Stimulated activated CD8-positive, alpha-beta memory T cell treated with anti-CD3 and anti-CD28 coated beads, Interleukin-12 subunit alpha, Interleukin-12 subunit beta, amount 100 ng/mL, for 1 hour (primary cell): ENCODE measurements at places on chromosomes 12 and 14.

DNA sequence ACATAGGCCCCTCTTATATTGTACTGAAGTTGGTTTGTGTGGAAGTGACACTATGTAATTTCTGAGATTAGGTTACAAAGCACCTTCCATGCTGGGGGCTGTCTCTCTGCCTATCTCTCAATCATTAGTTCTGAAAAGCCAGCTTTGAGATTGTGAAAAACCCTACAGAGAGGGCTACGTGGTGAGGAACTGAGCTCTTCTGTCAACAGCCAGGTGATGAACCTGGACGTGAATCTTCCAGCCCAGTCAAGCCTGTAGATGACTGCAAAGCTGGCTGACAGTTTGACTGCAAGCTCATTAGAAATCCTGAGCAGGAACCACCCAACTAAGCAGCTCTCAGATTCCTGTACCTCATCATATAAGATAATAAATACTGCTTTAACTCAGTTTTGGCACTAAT is 36.3 kb upstream of the BBS10 start:
- DNase-seq, result no peak

DNA sequence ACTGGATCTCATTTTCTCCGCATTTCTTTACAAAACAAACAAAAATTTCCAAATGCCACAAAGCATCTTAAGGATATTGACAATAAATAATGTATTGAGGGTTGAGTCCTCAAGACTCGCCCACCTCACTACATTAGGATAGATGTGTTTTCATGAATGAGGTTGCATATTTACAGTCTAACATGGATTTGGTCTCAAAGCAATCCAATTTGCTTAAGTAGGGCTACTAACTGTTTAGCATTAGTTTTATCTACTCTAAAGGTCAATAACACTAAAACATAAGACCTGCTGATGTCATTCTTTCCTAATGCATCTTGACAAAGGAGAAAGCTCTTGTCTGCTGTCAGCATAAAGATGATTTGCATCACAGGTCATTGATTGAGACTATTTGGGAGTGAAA is 82.4 kb downstream of the PTPRR start:
- DNase-seq, result no peak

DNA sequence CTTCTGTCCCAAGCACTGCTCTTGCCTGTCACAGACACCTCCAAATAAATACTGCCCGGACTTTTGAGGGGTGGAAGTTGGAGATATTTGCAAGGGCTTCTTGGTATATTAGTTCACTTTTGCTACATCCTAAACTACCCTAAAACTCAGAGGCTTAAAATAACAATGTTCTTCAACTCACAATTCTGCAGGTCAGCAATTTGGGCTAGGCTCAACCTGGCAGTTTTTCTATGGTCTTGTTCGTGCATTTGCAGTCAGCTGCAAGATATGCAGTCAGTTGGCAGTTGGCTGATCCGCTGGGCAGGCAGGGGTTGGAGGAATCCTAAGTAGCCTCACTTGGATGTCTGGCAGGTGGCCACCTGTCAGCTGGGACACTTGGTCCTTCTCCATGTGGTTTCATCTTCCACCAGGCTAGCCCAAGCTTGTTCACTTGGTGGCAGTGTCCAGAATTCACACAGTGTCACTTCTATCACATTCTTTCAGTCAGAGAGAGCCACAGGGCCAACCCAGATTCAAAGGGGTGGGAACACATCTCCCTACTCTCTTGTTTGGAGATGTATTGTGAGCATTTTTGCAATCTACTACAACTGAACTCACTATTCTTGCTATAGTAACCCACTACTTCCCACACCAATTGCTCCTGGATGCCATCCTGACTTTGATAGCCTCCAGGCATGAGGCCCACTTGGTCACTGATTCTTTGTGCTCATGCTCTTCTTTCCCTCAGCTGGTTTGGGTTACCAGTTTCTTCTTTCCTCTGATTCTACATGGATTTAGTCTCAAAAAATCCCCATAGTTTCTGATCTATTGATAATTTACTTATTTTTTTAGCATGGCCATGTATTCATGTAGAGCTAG is 27.8 kb upstream of the CAPRIN2 start:
- DNase-seq, result no peak

DNA sequence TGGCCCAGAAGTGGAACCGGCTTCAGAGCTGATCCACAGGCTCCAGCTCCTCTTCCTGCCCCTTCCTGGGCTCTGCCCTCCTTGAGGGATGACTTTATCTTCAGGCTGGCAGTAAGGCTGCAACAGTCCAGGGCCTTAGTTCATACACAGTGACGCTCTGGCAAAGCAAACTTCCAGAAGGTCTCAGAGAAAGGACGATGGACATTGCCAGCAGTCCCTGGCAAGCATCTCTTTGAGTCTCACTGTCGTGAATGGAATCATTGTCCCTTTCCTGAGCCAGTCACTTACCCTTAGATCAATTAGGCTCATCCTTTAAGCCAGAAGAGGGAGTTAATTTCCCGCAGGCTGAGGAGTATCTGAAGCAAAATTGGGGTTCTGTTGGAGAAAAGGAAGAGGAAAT is 8.6 kb downstream of the AK7 start:
- DNase-seq, result no peak

- no peak for DNase-seq
Observed at GRCh38 chr12:48331399-48331798, 19.3 kb downstream of the ZNF641 start.

- no peak for DNase-seq
Observed at GRCh38 chr12:4591180-4591687, 29.2 kb downstream of the DYRK4 start.

- no peak for DNase-seq
Observed at GRCh38 chr12:27906658-27907473, 65.7 kb downstream of the PTHLH start.

DNA sequence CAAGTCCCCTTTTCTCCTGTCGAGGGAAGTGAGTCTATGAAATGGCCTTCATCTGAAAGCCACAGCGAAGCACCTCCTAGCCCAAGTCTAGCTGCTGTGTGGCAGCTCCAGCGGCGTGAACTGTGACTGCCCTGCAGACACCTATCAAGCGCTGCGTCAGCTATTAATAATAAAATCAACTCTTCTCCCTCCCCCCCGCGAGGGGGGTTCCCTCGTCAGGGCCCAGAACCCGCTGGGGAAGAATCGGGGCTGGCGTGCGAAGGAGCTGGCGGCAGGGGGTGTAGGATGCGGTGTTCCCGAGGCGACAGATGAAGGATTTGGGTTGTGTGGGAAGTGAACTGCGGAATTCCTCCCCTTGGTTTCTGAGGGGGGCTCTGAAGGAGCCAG is 662 bp upstream of the ATP2A2 start:
- DNase-seq, result peak; percentile 21

- DNase-seq, result no peak
Observed at GRCh38 chr12:2666411-2666810, 128.4 kb upstream of the FKBP4 start.

GRCh38 chr14:73452341-73453186 is 5.8 kb downstream of the NUMB start:
- DNase-seq, result no peak

- no peak for DNase-seq
Observed at GRCh38 chr14:72752034-72752412, 141.9 kb downstream of the DPF3 start.

DNA sequence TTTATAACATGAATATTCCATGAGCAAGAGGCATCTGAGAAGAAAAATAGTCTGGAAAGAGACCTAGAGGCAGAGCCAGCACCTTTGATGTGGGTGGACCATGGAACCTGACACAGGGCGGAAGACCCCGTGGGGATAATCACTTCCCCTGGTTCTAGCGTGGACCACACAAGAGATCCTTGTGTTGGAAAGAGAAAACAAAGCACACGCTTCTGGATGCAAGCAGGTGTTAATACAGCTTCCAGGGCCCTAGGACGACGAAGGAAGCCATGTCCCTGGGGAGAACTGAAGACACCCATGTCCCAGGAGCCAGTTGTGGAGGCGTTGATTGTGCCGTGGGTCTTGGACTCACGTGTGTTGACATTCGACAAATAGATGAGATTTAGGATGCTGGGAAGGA is 102.9 kb downstream of the ADGRD1 start:
- no peak for DNase-seq

DNA sequence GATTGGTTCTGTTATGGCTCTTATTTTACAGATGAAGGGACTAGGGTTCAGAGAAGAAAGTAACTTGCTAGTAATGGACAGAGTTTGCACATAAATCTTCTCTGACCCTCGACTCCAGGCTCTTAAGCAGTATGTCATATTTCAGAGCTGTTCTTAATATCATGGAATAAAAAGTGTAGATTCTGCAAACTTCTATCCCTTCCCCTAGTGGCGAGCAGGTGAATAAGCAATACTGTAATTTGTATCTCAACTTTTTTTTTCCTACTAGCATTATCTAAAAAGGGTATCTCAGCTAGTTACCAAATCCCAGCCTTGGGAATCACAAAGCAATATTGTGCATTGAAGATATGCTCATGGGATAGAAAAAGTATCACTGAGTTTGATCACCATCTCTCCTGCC is 83.2 kb downstream of the ANO4 start:
- DNase-seq, result no peak

- no peak for DNase-seq
Observed at GRCh38 chr12:78938341-78939084, 73.9 kb downstream of the SYT1 start.

DNA sequence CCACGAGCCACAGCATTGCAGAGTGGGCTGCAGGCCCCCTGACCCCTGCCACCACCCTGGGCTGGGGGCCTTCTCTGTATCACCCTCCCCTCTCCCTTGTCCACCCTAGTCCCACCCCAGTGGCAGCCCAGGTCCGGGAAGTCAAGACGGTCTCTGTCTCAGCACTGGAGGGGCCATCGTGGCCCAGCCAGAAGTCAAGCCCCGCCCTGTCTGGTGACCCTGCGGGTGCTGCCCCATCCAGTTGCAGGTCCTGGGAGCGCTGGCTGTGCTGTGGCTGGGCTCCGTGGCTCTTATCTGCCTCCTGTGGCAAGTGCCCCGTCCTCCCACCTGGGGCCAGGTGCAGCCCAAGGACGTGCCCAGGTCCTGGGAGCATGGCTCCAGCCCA is 2.7 kb downstream of the PLD4 start:
- DNase-seq, result no peak

DNA sequence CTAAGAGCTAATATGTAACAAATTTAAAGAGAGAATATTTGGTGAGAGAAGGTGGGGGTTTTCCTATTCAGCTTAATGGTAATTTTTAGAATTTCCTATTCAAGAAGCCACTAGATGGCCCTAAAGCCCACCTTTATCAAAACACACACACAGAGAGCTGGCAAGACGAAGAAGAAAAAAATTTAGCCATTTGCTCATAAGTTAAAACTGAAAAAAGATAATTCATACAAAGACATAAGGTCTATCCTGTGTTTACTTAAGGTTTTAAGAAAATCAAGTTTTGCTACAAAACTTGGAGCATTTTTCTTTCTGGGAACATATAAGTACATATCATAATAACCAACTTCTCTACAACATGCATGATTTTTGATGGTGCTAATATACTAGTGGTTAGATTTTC is 46.8 kb upstream of the PCED1B start:
- DNase-seq, result no peak

DNA sequence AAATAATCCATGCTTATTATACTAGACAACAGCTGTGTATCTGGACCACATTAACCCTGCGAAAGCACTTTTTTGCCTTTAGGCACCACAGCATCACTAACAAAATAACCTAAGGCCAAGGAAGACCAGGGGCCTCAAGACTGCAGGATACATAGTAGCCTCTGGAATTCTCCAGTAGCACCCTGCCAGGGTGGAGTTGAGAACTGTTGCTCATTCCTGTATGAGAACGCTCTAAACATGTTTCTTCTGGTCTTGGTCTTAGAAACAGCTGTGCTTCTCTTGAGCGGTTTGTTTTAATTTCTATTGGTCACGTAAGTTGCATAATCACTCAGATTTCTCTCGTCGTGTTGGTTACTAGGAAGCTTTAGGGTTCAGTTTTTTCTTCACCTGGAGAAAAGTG is 7.9 kb downstream of the B4GALNT3 start:
- no peak for DNase-seq

GRCh38 chr14:77574446-77575115 is 41.9 kb downstream of the SPTLC2 start:
- no peak for DNase-seq

DNA sequence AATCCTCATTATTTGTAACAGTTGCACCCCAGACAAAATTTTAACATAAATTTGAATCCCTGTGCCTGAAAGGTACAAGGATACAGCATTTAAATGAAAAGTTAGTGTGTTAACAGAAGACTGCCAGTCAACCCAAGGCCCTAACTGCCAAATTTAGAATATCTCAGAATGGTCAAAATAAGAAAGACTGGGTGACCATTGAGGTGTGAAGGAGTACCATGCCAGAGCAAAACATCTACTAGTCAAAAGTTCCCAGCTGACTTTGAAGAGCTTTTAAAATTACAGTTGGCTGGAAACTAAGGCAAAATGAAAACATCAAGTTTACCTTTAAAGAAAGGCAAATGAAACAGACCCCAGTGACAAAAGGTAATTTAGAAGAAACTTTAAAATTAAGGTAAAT is 18.4 kb downstream of the SAV1 start:
- DNase-seq, result no peak

DNA sequence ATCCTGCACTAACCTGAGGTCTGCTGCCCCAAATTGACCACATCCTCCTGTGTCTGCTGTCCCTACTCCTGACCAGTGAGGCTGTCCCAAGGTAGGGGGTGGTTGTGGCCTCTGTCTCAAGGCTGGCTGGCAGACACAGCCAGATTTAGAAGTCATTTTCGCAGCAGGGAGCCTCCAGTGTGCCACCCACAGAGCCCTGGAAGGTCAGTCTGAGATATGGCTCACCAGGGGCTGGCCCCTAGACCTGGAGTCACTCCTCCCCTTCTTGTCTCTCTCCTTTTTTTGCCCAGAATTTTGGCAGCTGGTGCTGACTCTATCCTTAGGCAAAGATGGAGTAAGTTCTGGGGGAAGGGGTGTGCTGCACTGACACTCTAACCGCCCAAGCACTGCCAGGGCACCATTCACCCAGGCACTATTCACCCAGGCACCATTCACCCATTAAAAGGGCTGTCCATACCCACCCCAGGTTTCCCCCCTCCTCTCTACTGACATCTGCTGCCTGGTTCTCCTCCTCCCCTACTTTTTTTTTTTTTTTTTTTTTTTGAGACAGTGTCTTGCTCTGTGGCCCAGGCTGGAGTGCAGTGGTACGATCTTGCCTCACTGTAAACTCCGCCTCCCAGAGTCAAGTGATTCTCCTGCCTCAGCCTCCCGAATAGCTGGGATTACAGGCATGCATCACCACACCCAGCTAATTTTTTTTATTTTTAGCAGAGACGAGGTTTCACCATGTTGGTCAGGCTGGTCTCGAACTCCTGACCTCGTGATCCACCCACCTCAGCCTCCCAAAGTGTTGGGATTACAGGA is 7.7 kb downstream of the DDN start:
- no peak for DNase-seq

GRCh38 chr12:77049767-77050353 is 15.5 kb downstream of the E2F7 start:
- no peak for DNase-seq

GRCh38 chr12:111819191-111820158 is 22.6 kb upstream of the MAPKAPK5 start:
- no peak for DNase-seq

GRCh38 chr12:65891987-65892481 is 67.8 kb downstream of the HMGA2 start:
- DNase-seq, result no peak

- DNase-seq, result no peak
Observed at GRCh38 chr14:68589447-68590200, 203.2 kb downstream of the ZFP36L1 start.
